Foreskin keratinocyte (primary cell): ENCODE measurements at places on chromosomes 5 and 9. TPM values are rescaled to one million over a fixed set of nuclear protein-coding genes. Genes with fewer than 3 reads are reported as not detected.

The SGCD gene
- not detected in 2 replicates for total RNA-seq

The GLRX gene
- 1.8 and 4.2 TPM in 2 replicates for total RNA-seq

The LCN12 gene
- total RNA-seq: 0.31 TPM in 1 of 2 replicates, not detected in the other

DNA sequence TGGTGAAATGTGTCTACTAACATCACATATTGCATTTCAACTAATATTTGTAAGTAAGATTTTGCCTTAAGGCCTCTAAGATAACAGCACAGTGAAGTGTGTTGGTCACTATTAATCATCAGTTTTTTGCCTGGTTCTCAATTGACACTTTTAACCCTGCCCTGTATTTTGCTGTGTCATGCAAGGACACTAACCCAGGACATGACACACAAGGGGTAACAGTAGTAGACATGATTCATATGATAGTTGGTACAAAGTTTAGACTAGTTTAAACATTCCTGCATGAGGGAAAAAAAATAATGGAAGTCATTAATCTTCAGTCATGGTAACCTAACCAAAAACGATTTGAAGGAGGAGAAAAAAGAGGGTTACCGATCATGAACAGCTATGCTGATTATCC, 207.0 kb downstream of the DEPDC1B start:
- DNase-seq: peak; percentile 84

- DNase-seq: no peak
These were observed 68.7 kb upstream of the SIMC1 start for GRCh38 chr5:176169393-176170063.
